ENCODE measurements at places on chromosomes 5 and 9.

DNA sequence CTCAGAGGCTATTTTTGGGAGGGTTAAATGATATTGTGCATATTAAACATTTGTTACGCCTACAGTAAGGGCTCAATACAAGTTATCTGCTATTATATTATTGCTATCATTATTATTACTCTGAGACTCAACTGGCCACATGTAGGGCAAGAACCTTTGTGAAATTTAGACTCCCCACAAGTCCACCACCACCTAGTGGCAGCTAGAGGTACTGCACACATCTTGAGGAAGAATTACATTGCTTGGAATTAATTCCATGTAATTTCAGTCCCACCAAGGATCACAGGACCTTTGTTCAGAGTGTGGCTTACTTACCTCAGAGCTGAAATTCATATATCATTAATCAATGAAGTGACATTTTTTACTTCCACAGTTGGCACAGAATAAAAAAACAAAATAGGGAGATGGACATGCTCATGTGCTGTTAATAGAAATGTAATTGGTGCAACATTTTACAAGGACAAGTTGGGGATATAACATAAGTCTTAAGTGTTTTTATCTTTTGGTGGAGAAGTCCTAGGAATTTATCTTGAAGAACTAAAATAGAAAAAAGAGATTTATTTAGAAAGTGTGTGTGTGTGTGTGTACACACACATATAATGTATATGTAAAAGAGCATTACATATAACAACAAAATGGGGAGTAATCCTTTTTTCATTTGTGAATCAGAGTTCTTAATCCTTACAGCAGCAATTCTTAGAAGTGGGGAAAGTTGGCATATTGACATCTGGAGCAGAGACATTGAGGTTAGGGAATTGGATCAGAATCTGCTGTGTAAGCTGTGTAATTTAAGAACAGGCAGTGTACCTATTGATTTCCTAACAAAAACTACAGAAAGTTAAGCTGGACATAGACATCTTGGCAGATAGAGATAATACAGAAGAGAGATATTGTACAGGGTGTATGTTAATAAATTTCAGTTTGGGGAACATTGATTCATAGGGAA is 11.2 kb downstream of the MSANTD3 start:
- DNase-seq, result peak; percentile 34

DNA sequence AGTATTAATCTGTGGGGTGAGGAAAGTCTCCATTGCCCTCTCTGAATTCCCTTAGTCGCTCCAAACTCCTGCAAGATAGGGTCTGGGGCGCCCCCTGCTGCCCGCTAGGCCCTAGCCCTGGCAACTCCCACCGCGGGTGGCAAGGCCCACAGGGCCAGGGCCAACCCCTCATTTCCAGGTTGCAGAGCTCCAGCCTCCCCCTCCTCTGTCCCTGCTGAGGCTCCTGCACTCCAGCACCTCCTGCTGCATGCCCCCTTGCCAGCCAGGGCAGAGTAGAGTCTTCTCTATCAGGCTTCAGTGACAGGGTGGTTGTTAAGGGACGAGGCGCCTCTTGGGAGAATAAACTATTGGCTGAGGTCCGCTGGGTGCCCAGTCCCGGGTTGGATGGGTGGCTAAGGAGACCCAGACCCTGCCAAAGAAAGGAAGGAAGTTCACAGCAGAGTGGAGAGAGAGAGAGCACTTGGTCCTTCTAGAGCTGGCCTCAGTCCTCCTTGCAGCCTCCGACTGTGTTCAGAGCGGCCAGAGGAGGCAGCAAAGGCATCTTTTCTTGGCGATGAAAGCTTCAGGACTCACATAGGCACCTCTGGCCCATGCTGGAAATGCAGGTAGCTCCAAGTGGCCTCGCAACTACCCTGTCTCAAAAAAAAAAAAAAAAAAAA is 45.6 kb downstream of the SAR1B start:
- DNase-seq, result peak; percentile 35

GRCh38 chr9:91886414-91887076 is 63.5 kb downstream of the ROR2 start:
- DNase-seq, result no peak

DNA sequence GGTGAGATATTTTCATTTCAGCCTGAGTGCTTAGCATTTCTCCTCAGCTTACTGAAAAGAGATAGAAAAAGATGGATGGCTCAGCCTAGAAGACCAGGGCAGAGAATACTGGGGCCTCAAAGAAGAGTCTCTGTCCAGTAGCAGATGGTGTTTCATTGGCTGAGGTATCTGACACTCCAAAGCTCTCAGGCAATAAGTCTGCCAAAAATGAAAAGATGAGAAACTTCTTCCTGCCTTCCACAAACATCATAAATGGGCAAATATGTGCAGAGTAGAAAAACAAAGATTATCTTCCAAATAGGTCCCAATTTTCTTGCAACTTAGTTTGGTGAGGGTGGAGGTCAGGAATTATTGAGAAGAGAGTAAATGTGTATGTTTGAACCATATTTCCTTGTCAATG is 87.4 kb upstream of the ICE1 start:
- no peak for DNase-seq

- DNase-seq, result no peak
Measured at GRCh38 chr9:22208846-22209585, 199.9 kb upstream of the CDKN2B start.

DNA sequence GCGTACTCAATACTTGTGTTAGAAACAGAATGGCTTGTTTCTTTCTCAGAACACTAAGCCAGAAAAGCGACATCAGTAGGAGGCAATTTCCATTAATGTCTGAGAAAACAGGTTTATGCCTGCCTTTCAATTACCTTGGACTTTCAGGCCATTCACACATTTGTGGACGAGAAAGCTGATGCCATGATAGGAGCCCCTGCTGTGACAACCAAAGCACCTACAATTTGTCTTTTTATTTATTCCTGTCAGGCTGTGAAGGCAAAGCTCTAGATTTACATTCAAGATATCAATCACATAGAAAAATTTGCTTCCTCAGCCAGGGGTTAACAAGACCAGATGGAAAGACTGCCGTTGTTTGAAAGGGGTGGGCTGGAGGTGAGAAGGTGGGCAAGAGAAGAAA is 76.2 kb downstream of the C7 start:
- DNase-seq, result no peak

DNA sequence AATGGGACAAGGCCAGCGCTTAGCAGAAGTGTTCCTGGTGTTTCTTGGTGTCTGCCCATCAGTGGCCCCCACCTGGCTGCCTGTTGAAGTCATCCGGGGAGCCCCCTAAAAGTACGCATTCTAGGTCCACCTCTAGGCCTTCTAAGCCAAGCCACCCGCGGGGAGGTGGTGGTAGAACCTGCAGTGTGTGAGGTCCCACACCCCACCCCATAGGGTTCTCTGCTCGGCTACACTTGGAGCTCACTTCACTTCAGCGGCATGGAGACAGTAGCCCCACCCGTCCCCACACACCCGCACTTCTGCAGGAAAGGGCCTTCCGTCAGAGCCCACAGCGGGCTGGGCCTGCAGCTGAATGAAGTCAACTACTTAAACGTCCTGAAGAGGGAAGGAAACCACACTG is 29.6 kb upstream of the FCN2 start:
- DNase-seq, result no peak

GRCh38 chr5:147411359-147412319 is 98.2 kb downstream of the DPYSL3 start:
- no peak for DNase-seq

- DNase-seq, result no peak
Measured at GRCh38 chr9:86354818-86355309, 654 bp upstream of the TUT7 start.

DNA sequence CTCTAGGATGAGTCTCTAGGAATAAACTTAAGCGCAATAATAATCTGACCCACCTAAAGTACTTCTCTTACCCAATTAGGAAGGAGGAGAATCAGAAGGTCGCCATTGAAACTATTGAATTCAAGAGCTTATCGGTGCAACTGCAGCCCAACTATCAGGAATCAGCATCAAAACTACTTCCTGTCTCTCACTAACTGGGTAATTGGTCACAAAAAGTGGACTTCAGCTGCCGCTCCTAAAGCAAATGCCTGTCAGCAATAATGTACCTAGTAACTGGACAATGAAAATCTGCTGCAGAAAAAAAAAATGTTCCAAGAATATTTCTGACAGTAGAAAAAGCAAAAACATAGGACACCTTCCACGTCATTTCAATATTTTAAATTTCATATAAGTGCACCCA is 3.3 kb downstream of the OR1L8 start:
- no peak for DNase-seq

GRCh38 chr5:151721812-151722391 is 35.2 kb upstream of the SPARC start:
- no peak for DNase-seq

GRCh38 chr5:139495638-139496435 is 13.3 kb upstream of the STING1 start:
- DNase-seq, result no peak

GRCh38 chr5:124377386-124377785 is 369.1 kb downstream of the ZNF608 start:
- no peak for DNase-seq

GRCh38 chr9:89430995-89431394 is 66.9 kb downstream of the SEMA4D start:
- DNase-seq, result no peak

DNA sequence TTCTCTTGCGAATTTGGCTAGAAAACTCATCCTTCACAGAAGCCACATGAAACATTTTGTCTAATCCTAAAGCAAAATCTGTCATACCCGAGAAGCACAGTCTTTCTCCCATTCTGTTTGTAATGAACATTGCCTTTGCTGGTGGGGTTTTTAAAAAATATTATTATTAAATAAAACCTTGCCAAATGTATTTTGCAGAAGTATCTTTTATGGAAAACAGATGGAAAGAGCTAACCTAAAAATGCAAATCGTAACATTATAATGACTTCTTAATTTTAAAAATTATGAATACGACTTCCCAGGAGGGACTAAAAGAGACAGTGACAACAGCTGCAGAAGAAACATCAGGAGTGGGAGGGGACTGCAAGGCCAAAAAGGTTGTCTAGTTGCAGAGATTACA is 246.3 kb upstream of the TAS2R1 start:
- no peak for DNase-seq

DNA sequence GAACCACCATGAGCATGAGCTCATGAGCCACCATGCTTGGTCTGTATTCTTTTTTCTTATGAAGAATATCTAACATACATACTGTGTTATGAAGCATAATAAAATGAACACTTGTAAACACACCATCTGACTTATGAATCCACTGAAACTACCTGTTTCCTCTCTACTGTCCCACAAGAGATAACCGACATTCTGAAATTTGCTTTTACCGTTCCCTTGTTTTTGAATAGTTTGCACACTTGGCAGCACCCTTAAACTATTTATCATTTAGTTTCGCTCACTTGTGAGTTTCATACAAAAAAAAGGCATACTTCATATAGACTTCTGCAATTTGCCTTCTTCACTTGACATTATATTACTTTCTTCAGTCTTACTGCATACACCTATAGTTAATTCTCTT is 8.9 kb downstream of the LARS1 start:
- no peak for DNase-seq

DNA sequence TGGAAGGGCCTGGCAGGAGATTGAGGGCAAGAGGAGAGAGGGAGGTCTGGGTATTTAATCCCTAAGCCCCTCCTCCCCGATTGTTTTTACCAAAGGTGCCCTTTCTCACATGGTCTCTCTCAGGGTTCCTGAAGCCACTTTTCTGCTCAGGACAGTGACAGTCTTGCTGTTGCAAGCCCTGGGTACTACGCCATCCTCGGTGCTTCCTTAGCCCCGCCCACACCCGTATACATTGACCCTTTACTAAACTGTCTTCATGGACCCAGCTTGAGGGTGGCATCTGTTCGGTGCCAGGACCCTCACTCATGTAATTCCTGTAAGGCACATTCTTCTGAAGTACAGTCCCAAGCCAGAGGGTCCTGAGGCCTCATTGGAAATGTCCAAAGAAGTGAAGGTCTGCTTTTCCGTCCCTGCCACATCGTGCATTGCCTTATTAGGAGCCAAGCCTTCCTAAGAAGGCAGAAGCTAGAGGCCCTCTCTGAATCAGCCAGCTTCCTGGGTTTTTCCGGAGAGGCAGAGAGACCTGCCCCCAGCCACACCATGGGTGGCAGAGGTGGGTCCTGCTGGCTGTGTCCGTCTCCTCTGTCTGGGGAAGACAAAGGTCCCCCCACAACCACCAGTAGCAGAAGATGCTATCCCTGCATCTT is 1.9 kb upstream of the SH3PXD2B start:
- no peak for DNase-seq

- no peak for DNase-seq
Measured at GRCh38 chr9:19429595-19429994, 20.8 kb downstream of the ACER2 start.
